ENCODE measurements at places on chromosomes 13 and 19.

- DNase-seq: no peak
These were observed 2.7 kb downstream of the PIAS4 start for GRCh38 chr19:4009990-4010807.

DNA sequence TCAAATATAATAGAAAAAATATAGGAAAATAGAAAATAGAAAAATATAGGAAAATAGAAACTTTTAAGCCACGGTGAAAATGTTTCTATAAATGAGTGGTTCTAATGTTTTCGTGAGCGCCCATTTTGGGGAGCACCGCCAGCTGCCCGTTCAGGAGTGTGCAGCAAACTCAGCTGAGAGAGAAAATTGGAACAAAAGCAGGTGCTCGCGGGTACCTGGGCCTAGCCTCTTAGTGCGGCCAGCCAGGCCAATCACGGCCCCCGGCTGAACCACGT, 204 bp upstream of the PDX1 start:
- DNase-seq: no peak

GRCh38 chr19:16208847-16209665, 11.3 kb downstream of the AP1M1 start:
- DNase-seq: no peak

GRCh38 chr19:16778796-16779411, 50.3 kb upstream of the SIN3B start:
- DNase-seq: no peak

- no peak for DNase-seq
These were observed 79.9 kb upstream of the GPC6 start for GRCh38 chr13:93146584-93147297.

GRCh38 chr13:113315992-113316391, 19.0 kb downstream of the LAMP1 start:
- no peak for DNase-seq

GRCh38 chr13:88022431-88023208, 351.4 kb downstream of the SLITRK5 start:
- no peak for DNase-seq

DNA sequence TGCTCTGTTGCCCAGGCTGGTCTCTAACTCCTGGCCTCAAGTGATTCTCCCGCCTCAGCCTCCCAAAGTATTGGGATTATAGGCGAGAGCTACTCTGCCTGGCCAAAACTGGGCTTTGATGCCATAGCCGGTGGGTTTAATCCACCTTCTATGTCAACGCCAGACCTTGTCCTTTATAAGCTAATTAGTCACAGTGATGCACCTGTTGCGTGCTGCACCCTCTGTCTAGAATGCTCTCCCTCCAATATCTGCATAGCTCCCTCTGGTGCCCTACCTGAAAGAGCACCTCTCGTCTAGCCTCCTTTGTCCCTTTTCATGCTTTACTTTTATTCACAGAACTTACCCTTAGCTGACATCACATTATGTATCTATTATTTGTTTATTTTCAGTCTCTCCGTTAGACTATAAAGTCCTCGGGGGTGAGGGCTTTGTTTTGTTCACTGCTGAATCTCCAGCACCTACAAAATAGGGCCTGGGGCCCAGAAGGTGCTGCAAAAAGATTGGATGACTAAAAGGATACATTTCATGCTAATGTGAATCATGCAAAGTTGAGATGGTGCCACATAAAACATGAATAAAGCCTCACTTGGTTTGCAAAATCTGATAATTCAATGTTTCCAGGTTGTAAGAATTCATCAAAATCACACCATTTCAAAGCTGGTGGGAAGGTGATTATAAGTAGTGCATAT, 148.1 kb downstream of the USP12 start:
- DNase-seq: no peak
